ENCODE measurements at places on chromosomes 5 and 9. TPM values are rescaled to one million over a fixed set of nuclear protein-coding genes. Genes with fewer than 3 reads are reported as not detected.
A peak's percentile ranks its signal among the peaks of the same experiment; 100 is the strongest.

DNA sequence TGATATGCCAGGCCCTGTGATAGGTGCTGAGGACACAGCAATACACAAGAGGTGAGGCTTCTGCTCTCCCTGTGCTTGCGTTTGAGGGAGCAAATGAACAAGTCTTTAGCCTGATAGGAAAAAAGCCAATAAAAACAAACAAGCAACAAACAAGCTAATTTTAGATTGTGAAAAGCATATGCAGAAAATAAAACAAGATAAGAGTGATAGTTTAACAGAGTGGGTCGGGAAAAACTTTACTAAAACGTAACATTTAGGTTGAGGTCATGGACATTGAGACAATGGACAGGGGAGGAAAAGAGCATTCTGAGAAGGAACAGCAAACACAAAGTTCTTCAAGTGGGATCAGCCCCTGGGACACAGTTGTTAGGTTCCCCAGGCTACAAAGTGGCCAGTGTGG is 4.3 kb downstream of the SMIM3 start:
- peak overlapping the region; percentile 100 for H3K4me3 ChIP-seq
- peaks cover 11% of the 10 kb centered on the region for H3K36me3 ChIP-seq
- H3K27me3 ChIP-seq: no peaks in the 10 kb centered on the region
- no peak for DNase-seq
- H3K27ac ChIP-seq: peak overlapping the region; percentile 95

GRCh38 chr9:119339056-119339455 is 30.2 kb downstream of the BRINP1 start:
- no peaks in the 10 kb centered on the region for H3K4me1 ChIP-seq
- H3K36me3 ChIP-seq: no peaks in the 10 kb centered on the region
- DNase-seq: no peak
- no peak overlapping the region for H3K27ac ChIP-seq
- H3K4me3 ChIP-seq: no peak overlapping the region
- peaks cover 3% of the 10 kb centered on the region for H3K27me3 ChIP-seq

DNA sequence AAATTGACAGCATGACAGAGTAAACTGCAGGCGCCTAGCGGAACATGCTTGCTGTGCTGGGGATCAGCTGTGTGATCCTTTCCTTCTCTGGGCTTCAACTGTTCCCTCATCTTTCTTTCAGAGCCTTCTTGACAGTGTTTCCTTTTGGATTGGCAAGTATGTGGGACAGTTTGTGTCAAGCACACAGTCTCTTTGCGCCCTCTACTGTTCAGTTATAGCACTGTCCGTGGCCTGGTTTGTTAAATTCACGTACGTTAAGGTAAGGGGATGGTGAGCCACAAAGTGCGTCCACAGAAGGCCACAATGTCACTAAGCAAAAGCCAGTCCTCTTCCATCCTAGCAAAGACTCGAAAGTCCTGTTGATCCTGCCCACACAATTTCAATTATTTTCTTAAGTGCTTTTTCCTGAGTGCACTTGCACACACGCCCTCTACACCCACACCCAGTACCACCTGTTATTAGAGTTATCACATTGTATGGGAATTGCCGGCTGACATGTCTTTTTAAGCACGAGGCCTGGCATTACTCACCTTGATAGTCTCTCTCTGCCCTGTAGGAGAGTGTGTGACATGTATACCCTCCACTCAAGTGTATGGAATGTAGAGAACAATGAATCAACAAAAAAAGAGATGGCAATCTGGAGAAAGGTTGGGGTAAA is 22.5 kb upstream of the PTPN3 start:
- peak; percentile 57 for DNase-seq
- H3K36me3 ChIP-seq: no peaks in the 10 kb centered on the region
- peaks cover 20% of the 10 kb centered on the region for H3K27me3 ChIP-seq

GRCh38 chr9:116694785-116695291 is 7.7 kb downstream of the TRIM32 start:
- H3K27ac ChIP-seq: peak overlapping the region; percentile 36
- no peak overlapping the region for H3K4me3 ChIP-seq
- no peak for DNase-seq
- H3K4me1 ChIP-seq: peaks cover 90% of the 10 kb centered on the region
- H3K36me3 ChIP-seq: peaks cover 47% of the 10 kb centered on the region

DNA sequence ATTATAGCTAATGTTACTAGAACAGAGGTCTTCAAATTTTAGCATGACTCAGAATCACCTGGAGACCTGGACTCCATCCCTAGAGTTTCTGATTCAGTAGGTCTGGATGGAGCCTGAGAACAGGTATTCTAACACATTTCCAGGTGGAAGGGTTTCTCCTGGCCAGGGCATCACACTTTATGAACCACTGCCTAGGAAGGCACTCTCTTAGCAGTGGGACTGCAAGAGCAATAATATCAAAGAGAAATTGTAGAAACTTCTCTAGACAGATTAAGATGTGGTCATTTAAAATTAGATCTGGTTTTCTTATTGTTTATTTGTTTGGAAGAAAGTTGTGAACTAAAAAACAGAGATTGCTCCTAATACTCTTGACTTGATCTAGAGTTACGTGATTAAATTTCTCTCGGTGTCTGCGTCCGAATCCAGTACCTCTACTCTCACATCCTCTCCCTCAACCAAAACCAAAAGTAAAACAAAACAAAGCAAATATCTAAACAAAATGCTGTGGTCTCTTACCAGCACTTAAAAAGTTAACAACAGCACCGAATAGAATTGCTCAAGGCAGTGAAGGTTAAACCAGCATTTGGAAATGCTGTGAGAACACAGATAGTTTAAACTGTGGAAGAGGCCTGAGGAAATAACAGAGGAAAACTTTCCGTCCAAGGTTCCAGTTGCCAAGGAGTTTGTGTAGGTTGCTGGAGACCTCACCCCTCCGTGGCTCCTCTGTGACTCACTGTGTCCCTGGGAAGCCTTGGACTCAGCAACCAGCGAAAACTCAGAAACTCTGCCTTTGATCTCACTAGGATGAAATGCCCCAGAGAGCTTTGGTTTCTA is 193.4 kb downstream of the ARRDC3 start:
- no peaks in the 10 kb centered on the region for H3K27me3 ChIP-seq
- peaks cover 27% of the 10 kb centered on the region for H3K4me1 ChIP-seq
- peak; percentile 73 for DNase-seq
- peak overlapping the region; percentile 87 for H3K27ac ChIP-seq

GRCh38 chr5:16461026-16461425 is 4.6 kb downstream of the ZNF622 start:
- peaks cover 82% of the 10 kb centered on the region for H3K4me1 ChIP-seq
- H3K36me3 ChIP-seq: peaks cover 51% of the 10 kb centered on the region
- H3K27me3 ChIP-seq: peaks cover 5% of the 10 kb centered on the region
- peak overlapping the region; percentile 64 for H3K4me3 ChIP-seq
- H3K27ac ChIP-seq: peak overlapping the region; percentile 68
- no peak for DNase-seq

MARCOL gene
- total RNA-seq: not detected

Data from HFFc6 (cell line).